ENCODE measurements at places on chromosomes 4 and X. TPM values are rescaled to one million over a fixed set of nuclear protein-coding genes. Genes with fewer than 3 reads are reported as not detected.
A peak's percentile ranks its signal among the peaks of the same experiment; 100 is the strongest.

- DNase-seq = no peak
These were observed 64.2 kb downstream of the MAGEA10 start for GRCh38 chrX:152074163-152074562.

DNA sequence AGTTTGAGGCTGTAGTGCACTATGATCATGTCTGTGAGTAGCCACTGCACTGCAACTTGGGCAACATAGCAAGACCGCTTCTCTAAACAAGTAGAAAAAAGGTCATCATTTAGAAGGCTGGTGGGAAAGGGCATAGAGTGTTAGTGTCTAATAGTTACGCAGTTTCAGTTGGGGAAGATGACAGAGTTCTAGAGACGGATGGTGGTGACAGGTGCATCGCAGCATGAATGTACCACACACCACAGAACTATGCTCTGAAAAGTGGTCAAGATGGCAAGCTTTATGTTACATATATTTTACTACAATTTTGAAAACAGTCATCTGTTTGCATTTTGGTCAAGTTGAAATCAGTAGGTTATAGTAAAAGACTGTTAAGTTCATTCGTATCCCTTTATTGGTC is 23.7 kb upstream of the CLDN34 start:
- DNase-seq = no peak

DNA sequence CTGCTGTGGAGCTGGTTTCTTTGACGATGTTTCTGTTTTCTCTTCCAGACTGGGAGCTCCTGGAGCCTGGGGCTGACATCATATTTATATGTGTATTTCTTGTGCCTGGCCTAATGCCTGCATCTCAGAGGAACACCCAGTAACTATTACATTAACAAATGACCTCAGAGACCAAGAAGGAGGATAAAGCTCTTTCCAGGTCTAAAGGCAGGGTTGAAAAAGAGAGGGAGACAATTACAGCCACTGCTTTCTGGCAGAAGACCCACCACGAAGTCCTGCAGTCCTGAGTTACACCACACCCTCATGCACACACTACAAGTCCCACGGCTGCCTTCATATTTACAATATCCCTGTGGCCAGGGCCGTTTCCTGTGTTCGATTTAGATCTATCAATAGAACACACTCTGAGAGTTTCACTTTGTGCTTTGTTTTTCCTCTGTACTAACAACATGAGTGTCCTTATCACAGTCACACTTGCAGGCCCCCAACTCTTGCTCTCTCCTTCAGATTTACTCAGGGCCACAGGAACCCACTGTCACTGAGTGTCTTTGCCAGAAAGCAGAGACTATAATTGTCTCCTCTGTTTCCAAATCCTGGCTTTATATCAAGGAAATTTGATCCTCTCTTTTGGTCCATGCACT is 535.5 kb downstream of the MID1IP1 start:
- DNase-seq = no peak

- peak; percentile 43 for DNase-seq
These were observed at the start of gene DCAF12L1 for GRCh38 chrX:126552313-126553022. DCAF12L1 (minus strand) TSS chrX:126552814; CDS start chrX:126552608, 206 bp downstream.

GRCh38 chr4:84938316-84938715 is 28.2 kb downstream of the WDFY3 start:
- no peak for DNase-seq

DNA sequence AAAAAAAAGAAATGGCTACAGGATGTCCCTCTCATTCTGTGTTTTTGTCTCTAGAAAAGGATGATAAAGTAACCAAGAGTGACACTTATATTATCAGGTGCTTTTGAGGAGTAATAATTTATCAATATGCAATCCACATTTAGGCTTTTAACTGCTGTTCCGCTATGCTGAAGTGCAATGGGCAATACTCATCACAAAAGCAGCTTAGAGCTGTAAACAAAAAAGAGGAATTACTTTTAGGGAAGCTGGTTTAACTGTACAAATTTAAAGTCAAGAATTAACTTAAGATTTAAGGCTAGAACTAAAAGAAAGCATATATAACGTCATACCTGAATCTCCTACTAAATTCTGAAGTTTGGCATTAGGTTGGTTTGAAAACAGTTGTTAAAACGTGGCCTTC is 93.5 kb upstream of the DDX3X start:
- no peak for DNase-seq

DNA sequence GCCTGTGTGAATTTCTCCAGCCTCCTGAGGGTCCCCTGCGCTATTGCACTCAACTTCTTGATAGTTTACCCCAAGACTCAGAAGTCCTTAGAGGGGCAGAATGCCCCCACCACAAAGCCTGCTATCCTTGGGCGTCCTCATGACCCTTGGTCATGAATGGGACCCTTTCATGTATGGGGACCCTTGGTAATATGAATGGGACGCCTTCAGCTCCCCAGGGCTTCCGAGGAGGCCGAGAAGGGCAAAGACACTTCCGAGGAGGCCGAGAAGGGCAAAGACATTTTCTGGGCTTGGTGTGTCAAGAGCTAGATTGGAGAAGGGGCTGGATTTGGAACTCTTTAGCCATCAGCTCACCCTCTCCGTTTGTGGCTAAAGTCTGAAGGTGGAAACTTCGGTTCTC is 8.6 kb downstream of the SHOX start:
- DNase-seq = no peak

- no peak for DNase-seq
These were observed 309.5 kb upstream of the FMR1 start for GRCh38 chrX:147602176-147602696.

GRCh38 chr4:6337331-6337935 is 67.8 kb downstream of the WFS1 start:
- DNase-seq = no peak

GRCh38 chrX:48897157-48897624 is 377 bp downstream of the TIMM17B start:
- peak; percentile 83 for DNase-seq

DNA sequence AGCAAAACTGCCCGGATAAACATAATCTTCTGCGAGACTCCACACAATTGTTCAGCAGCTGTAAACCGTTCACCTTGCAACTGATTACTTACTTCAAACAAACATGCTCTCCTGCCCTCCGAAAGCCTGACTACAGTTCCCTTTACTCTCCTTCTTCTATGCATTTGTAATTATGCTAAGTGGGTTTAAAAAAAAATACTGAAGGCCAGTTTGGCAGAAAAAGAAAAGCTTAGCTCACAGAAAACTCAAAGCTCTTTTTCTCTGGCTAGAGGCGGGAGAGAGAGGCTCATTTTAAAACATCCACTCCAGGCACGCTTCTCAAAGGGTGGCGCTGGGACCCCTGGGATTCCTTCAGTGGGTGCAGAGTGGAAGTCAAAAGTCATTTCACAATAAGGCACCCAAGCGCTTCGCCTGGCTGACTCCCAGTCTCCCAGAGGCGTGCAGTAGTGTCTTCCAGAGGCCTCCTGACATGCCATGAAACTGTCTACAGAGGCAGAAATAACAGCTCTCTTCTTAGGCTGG is 1.9 kb downstream of the DHRSX start:
- DNase-seq = no peak

DNA sequence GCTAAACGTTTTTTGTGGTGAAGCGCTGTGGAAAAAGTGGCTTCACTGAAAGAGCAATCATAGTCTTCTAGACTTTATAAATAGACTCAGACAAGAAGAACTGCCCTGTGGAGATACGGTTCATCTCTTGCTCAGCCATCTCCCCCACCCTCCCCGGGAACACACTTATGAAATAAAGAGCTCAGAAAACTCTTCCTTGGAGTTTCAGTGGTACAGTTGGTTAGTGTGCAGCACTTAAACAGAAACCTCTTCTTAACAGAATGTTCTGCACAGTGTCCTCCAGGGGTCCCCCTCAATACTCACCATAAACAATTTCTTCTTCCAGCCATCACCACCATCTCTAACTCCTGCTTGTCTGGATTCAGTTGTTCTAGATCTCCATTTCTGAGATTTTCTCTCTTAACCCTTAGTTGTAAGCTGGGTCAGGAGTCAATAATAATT is 313.0 kb downstream of the ARHGAP10 start:
- DNase-seq = no peak

GRCh38 chrX:134074151-134074550 is 88.8 kb upstream of the GPC3 start:
- DNase-seq = no peak

DNA sequence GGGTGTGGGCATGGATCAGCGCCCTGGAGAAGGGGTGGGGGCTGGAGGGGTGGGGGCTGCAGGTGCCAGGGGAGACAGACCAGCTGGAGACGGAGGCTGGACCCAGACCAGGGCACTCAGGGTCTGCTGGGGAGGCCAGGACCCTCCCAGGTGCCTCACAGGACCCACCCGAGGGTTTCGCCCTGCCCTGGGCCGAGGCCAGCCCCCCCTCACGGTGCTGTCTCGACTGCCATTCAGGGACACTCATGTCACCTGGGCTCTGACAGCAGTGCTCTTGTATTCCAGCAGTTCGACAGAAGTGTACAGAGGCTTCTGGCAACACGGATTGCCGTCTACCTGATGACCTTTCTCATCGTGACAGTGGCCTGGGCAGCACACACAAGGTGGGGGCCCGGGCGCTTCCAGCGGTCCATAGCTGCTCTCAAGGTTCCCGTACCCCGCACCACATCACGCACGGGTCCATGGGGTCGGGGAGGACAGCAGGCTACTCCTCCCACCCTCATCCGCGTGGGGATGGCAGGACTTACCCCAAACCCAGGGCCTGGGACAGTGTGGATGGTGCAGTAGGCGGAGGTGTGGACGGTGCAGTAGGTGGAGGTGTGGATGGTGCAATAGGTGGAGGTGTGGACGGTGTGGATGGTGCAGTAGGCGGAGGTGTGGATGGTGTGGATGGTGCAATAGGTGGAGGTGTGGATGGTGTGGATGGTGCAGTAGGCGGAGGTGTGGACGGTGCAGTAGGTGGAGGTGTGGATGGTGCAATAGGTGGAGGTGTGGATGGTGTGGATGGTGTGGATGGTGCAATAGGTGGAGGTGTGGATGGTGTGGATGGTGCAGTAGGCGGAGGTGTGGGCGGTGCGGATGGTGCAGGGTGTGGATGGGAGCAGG is 18.1 kb downstream of the TMEM175 start:
- no peak for DNase-seq

GRCh38 chr4:131044368-131044767 is 1948.4 kb downstream of the C4orf33 start:
- DNase-seq = no peak

DNA sequence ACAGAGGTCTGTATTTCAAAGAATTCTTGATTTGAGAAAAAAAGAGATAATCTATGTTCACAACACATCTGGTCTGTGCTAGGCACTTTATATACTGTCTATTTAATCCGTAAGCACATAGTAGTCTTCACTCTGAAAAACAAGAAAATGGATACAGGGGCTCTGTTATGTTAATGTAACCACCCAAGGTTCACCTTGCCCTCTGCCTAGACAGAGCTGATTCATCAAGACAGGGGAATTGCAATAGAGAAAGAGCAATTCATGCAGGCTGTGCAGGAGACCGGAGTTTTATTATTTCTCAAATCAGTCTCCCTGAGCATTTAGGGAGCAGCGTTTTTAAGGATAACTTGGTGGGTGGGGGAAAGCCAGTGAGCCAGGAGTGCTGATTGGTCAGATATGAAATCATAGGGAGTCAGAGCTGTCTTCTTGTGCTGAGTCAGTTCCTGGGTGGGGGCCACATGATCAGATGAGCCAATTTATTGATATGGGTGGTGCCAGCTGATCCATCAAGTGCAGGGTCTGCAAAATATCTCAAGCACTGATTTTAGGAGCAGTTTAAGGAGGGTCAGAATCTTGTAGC is 92.9 kb upstream of the TNIP3 start:
- no peak for DNase-seq

DNA sequence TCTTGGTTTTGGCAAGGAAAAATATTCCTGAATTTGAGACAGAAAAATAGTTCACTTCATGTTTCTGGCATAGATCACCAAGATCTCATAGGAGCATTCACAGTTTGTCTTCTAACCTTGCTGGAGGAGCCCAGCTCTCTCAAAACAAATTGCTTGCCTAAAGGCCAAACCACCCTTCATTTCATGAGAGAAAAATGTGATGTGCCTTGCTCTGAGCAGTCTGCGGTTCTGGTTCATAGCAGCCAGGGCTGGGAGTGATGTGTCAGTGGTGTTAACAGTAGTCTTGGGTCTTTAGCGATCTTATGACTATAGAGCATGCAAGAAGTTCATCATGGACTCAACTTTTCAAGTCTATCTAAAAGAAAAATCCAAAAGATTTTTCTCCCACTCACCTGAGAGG is 183.3 kb downstream of the DCLK2 start:
- no peak for DNase-seq

GRCh38 chr4:124105212-124105611 is 607.3 kb downstream of the ANKRD50 start:
- no peak for DNase-seq

DNA sequence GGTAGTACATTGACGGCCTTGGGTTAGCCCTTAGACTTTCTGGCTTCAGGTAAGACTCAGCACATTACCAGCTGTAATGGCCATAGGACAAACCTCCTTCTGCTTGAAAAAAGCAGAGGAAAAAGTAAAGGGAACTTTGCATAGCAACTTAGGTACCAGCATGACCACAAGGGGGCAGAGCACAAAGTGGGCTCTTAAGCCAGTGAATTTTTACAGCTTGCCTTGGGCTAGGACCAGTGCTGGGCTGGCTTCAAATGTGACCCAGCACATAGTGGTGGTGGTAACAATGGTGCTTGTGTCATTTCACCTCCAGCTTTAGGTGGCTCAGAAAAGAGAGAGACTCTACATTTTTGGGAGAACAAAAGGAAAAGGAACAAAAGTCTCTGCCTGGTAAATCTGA is 66.1 kb downstream of the KLHL4 start:
- DNase-seq = peak; percentile 61

DNA sequence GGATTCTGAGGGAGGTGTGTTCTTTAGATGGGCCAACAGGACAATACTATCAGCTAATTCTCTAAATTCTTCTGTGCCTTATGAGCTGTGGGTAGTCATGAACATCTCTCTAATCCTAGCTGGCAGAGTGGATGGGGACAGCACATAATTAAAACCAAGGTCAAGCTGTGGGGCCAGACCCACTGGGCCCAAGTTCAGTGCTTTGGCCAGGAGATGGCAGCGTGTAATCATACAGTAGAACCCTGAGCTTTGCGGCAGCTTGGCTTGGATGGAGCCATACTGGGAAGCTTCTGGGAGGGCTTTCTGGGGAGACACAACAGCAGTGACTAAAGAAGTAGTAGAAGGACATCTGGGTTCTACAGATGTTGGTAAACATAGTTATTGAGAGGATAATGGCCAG is 140.3 kb upstream of the CXCL13 start:
- peak; percentile 50 for DNase-seq

- DNase-seq = no peak
These were observed 208.7 kb upstream of the KLF3 start for GRCh38 chr4:38455092-38455862.

- DNase-seq = no peak
These were observed 341.2 kb upstream of the BOD1L1 start for GRCh38 chr4:13968723-13969122.

Gene ALPK1
- total RNA-seq = 0.50 TPM

Gene MYOZ2
- total RNA-seq = not detected

Gene TMPRSS11F
- total RNA-seq = not detected

Gene NPY2R
- 0.34 TPM for total RNA-seq

Gene IGSF1
- 23.6 TPM for total RNA-seq

Gene TIGD4
- total RNA-seq = 2.0 TPM

Gene BST1
- 1.9 TPM for total RNA-seq

Gene TBC1D9
- 0.70 TPM for total RNA-seq

Gene GRIA3
- total RNA-seq = 4.2 TPM

Gene IL2RG
- 0.94 TPM for total RNA-seq

Gene SLITRK4
- total RNA-seq = not detected

Gene ADGRL3
- total RNA-seq = 9.7 TPM

Measured in WTC11 (cell line).